Activated T-cell treated with anti-CD3 and anti-CD28 coated beads, Interleukin-2, amount 50 U/mL, for 72 hours (primary cell): ENCODE measurements at places on chromosomes 3 and 15. TPM values are rescaled to one million over a fixed set of nuclear protein-coding genes. Genes with fewer than 3 reads are reported as not detected.

Gene SLC22A13
- 1.2 TPM for total RNA-seq

Gene GPR149
- not detected for total RNA-seq

Gene CHST13
- total RNA-seq, result not detected

Gene C3orf22
- not detected for total RNA-seq
